Cerebellar nuclear complex (tissue), 1 donor: ENCODE measurements at places on chromosomes 1 and 21.

- DNase-seq = no peak
Observed at GRCh38 chr1:183139281-183139942, 46.7 kb upstream of the LAMC2 start.

DNA sequence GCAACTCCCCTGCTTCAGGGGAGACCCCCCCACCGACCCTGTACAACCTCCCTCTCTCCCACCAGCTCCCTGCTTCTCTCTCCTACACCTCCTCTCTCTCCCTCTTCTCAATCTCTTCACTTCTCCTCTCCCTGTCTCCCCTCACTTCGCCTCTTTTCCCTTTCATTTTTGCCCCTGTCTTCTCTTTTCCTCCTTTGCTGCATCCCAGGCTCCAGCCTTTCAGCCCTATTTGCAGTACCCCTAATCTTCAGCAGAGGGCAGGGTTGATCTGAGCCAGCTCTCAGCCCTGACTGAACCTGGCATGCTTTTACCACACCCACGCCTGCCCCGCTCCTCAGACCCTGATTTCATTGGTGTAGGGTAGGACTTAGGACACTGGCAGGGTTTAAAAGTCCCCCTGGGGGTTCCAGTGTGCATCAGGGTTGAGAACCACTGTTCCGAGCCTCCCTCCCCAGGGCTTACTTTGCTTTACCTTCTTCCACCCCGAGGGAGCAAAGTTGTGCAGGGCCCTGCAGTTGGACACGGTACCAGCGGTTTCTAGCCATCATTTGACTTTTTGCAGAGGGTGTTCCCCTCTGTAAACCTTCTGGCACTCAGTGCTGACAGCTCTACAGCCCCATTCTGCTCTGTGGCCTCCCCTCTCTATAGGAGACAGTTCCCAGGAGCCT is 67.3 kb upstream of the CNTN2 start:
- DNase-seq = peak; percentile 27

GRCh38 chr1:99759518-99760160 is 6.8 kb downstream of the FRRS1 start:
- no peak for DNase-seq

- no peak for DNase-seq
Observed at GRCh38 chr1:24946861-24947658, 17.0 kb upstream of the RUNX3 start.

GRCh38 chr1:226443033-226443432 is 35.1 kb upstream of the PARP1 start:
- no peak for DNase-seq

DNA sequence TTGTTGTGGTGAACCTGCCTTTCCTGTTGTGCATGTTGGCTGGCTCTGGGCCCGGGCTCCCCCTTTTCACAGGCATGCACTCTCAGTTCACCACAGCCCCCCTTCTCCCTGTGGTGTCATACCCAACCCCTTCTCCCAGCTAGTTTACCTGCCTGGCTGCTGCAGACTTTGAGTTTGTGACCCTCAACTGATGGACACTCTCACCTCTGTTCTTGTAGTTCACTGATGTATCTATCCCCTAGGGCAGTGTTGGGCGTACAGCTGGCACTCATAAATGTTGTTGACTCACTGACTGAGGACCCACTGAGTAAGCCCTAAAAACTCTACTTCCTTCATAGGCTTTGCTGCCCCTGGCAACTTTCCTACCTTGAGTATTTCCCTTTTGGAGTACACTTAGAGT is 54.9 kb downstream of the WDR64 start:
- DNase-seq = no peak

GRCh38 chr1:232643251-232643650 is 13.3 kb upstream of the SIPA1L2 start:
- DNase-seq = no peak
